ENCODE measurements at places on chromosomes 4 and X.

DNA sequence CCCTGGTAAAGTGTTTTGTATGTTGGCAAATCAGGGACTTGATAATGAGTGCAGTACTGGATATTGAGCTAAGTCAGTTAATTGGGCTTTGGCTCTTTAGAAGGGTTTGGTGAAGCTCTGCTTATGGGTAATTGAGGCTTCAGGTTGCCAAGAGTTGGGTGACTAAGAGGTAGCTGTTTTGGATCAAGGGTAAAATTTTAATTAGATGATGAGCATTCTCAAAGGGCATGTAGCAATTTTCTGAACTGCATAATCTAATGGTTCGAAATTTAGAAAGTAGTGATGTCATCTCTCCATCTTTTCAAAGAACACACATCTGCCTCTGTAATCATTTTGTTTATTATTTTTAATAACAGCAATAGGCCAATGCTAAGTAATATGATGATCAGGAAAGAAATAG, 5.5 kb upstream of the TRIM2 start:
- DNase-seq = no peak

DNA sequence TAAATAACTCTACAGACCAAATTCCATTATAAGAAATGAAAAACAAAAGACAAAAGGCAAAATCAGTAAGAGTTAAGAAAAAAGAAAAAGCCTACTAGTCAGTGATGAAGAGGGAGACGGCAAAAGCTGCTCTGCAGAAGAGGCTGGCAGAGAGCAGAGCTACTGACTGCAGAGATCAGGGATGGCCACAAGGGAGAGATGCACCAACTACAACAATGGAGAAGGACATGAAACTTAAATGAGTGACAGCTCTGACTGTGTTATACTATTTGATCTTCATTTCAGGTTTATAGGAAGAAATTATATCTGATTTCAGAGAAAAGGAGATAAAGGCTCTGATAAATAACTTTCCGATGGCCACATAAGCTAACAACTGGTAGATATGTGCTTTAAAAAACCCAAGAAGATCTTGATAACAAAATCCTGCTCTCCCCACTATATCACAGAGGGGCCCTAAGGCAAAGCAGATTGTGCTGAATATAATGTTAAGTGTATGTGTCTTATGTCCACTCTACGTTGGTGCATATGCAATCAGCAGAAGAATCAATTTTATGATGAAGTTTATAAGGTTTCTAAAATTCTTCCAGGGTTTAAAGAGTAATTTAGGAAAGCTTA, 58.4 kb upstream of the COX18 start:
- DNase-seq = no peak

DNA sequence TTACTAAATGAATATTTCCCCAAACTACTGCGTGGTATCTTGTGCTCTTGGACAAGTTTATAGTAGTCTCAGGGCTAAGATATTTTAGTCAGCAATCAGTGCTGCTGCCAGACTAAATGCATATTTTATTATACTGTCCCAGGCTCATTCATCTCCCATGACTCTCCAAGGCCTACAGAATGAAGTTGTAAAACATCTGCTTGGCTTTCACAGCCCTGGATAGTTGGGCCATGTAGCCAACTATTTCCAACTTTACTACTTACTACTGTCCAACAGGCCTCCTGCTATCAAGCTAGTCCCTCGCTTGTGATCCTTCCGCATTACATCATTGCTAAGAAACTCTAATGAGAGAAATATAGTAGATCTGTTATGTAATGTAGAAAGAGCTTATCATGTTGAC, 31.4 kb downstream of the MAGEB16 start:
- no peak for DNase-seq

- no peak for DNase-seq
These were observed 918 bp upstream of the FGFRL1 start for GRCh38 chr4:1010395-1011021.

DNA sequence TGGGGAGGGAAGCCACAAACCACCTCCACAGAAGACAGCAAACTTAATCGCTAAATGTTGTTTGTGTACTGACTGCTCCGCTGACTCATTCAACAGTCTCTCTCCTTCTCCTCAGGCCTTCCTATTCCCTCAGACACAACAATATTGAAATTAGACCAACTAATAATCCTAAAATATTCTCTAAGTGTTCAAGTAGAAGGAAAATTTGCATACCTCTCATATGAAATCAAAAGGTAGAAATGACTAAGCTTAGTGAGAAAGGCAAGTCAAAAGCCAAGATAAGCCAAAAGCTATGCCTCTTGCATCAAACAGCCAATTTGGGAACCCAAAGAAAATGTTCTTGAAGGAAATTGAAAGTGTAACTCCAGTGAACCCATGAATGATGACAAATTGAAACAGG, 75.7 kb upstream of the ARHGAP24 start:
- DNase-seq = no peak

DNA sequence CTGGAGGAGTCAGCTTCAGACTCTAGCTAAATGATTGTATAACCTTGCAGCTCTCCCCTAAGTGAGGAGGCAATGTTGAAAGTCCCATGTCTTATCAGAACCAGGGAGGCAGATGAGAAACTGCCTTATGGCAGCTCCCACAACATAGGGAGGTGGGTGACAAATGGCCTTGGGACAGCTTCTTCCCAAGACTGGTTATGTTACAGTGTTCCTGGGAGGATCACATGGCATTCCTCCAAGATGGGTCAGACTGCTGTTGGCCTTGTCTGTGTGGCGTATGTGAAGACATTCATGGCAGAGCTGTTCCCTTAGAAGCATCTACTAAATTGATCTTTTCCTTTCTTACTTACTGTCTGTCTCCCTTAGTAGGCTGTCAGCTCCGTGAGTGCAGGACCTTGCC, 42.0 kb downstream of the HPRT1 start:
- DNase-seq = no peak

DNA sequence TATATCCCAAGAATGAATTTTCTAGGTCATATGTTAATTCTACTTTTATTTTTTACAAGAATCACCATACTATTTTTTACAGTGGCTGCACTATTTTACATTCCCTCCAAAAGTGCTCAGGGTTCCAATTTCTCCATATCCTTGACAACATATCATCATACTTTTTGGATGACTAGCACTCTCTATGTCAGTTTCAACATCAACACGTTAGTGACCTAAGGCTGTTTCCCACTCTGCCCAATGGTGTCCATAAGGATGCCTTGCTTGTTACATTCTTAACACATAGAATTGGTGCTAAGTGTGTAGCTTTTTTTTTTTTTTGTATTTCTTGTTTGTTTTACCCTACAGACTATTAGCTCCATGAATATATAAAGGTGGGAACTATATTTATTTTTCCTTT, 175.4 kb downstream of the PCDH10 start:
- no peak for DNase-seq

DNA sequence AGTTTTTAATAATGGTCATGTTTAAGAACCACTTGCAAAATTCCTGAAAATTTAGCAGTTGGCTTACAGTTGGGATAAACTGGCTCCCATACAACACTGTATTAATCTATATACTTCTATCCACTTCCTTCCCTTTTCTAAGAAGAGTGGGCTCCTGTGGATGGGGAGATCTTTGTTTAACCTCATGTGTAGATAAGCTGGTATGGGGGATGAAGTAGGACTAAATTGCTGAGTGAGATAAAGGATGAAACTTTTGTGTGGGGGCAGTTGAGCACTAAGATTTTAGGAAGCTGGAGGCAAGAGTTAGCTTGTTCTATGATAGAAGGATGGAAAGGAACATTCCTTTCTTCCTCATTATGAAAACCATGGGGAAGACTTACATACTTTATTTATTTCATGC, 54.6 kb upstream of the ATP8A1 start:
- DNase-seq = no peak

- DNase-seq = no peak
These were observed 17.5 kb downstream of the RFC1 start for GRCh38 chr4:39348371-39349315.

DNA sequence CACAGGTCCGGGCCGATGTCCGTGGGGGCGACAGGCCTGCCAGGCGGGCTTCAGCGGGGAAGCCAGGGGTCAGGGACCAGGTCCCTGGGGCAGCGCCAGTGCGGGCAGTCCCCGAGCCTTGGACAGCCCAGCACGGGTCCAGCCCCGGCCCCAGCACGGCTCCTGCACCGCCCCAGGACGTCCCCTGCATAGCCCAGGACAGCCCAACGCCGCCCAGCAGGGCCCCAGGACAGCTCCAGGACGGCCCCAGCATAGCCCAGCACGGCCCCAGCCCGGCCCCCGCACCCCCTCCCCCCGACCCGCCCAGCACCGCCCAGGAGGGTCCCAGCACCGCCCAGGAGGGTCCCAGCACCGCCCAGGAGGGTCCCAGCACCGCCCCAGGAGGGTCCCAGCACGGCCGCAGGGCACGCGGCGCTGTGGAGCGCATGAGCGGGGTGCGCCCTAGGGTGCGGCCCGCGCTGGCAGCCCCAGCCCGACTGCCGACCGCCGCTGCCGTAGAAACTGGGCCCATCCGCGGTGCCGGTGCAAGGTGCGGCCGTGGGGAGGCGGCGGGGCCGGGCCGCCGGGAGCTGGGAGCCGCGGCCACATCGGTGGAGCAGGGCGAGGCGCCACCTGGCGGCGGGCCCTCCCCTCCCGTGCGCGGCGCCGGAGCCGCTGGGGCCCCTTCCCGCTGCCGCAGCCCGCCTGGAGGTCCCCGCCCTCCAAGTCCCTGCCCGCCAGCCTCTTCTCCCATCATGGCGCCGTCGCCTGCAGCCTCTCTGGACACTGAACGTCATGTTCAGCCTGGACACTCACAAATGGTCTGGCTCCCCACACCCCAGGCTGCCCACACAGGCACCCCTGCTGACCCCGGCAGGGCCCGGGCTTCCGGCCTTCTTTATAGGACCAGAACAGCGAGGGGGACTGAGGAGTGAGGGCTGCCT, 106.8 kb upstream of the NKX1-1 start:
- DNase-seq = no peak

DNA sequence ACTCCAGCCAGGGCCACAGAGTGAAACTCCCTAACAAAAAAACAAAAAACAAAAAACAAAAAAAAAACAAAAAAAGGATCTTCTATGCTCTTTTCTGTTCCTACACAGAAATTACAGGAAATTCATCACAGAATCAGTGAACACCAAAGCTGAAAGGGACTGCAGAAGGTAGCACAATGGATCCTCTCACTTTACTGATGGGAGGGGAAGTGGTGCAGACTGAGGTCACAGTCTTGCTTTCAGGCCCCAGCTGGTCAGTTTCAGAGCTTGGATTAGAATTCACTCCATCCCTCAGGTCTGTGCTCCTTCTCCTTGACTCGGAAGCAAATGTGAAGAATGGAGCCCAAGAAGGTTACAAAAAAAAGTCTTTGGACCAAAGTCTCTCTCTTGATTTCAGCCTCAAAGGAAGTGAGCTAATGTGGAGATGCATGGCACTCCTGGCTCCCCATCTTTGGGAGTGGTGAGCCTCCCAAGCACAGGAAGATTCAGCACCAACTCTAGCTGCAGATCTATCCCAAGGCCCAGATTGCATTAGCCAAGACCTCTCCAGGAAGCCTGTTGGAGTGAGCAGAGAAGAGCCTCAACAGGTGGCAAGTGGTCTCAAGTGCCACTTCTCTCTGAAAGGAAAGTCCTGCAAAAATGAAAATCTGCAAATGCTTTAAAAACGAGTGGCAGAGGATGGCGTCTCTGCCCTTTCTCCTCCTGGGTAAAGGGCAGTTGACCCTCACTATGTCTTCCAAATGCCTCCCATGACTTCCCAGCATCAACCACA, 176.0 kb downstream of the MAML3 start:
- no peak for DNase-seq

Measured in cerebellar nuclear complex (tissue), 1 donor.